Thyroid gland (tissue), 4 donors: ENCODE measurements at places on chromosomes 12 and 14. TPM values are rescaled to one million over a fixed set of nuclear protein-coding genes. Genes with fewer than 3 reads are reported as not detected.

GRCh38 chr12:70598467-70599193, 38.6 kb downstream of the PTPRB start:
- no peak overlapping the region for H3K4me3 ChIP-seq
- DNase-seq, result no peak
- no peaks in the 10 kb centered on the region for H3K36me3 ChIP-seq
- no peak overlapping the region for H3K27ac ChIP-seq
- no peaks in the 10 kb centered on the region for H3K27me3 ChIP-seq
- H3K4me1 ChIP-seq, result no peaks in the 10 kb centered on the region

GRCh38 chr14:34715127-34715863, 902 bp upstream of the CFL2 start:
- no peaks in the 10 kb centered on the region for H3K27me3 ChIP-seq

DNA sequence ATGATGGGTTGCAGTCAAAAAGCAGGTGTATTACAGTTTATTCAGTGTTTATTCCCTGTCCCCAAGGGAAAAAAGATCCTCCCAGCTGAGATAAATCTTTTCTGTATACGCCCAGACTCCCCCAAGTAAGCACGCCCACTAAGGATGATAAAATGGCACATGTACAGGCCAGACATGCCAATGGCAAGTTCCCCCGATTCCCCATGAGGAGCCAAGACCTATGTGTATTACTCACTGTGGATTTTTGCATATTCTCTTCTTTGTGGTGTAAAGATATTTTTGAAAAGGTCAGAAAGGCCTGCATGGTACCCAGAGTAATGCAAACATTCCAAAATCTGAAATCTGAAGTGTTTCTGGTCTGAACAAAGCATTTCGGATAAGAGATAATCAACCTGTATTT, 22.2 kb downstream of the NR2C1 start:
- H3K4me3 ChIP-seq, result no peak overlapping the region
- no peaks in the 10 kb centered on the region for H3K27me3 ChIP-seq
- no peak for DNase-seq
- peaks cover 18% of the 10 kb centered on the region for H3K4me1 ChIP-seq
- H3K27ac ChIP-seq, result no peak overlapping the region

- peak overlapping the region; percentile 57 for H3K27ac ChIP-seq
- H3K4me3 ChIP-seq, result no peak overlapping the region
- H3K27me3 ChIP-seq, result no peaks in the 10 kb centered on the region
- no peaks in the 10 kb centered on the region for H3K4me1 ChIP-seq
- no peaks in the 10 kb centered on the region for H3K36me3 ChIP-seq
These were observed 30.7 kb downstream of the FOXN3 start for GRCh38 chr14:89386212-89386886.

Gene CCDC175
- not detected for total RNA-seq

Gene PPP1R1A
- total RNA-seq, result 4.6 TPM

Gene RFX4
- 0.45 TPM for total RNA-seq

DNA sequence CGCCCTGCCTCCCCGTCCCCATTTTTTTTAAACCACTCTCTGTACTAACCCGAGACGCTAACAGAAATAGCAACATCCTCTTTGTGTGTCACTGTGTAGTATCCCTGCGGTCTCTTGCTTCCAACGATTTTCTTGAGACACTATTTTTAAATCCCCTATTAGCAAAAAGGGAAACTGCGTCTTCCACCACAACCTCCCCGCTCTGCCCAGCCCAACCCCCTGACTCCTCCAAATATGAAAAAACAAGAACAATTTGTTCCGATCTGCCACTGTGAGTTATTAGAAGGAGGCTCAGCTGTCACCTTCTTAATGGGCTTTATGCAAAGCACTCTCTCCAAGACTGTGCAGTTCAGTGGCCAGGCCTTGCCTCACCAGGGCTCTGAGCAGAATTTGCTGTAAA, 76.3 kb downstream of the MAP1LC3B2 start:
- no peaks in the 10 kb centered on the region for H3K4me1 ChIP-seq
- no peaks in the 10 kb centered on the region for H3K27me3 ChIP-seq
- no peaks in the 10 kb centered on the region for H3K36me3 ChIP-seq
- H3K4me3 ChIP-seq, result no peak overlapping the region
- H3K27ac ChIP-seq, result no peak overlapping the region
- DNase-seq, result no peak

- no peak overlapping the region for H3K27ac ChIP-seq
- no peaks in the 10 kb centered on the region for H3K36me3 ChIP-seq
- no peak for DNase-seq
- H3K4me1 ChIP-seq, result peaks cover 32% of the 10 kb centered on the region
- no peaks in the 10 kb centered on the region for H3K27me3 ChIP-seq
- H3K4me3 ChIP-seq, result no peak overlapping the region
These were observed 43.0 kb downstream of the SPRING1 start for GRCh38 chr12:116694653-116695463.

- DNase-seq, result no peak
- H3K4me1 ChIP-seq, result no peaks in the 10 kb centered on the region
- no peak overlapping the region for H3K4me3 ChIP-seq
- H3K27me3 ChIP-seq, result no peaks in the 10 kb centered on the region
- H3K27ac ChIP-seq, result no peak overlapping the region
These were observed 222.1 kb downstream of the C12orf42 start for GRCh38 chr12:103273645-103274044.

DNA sequence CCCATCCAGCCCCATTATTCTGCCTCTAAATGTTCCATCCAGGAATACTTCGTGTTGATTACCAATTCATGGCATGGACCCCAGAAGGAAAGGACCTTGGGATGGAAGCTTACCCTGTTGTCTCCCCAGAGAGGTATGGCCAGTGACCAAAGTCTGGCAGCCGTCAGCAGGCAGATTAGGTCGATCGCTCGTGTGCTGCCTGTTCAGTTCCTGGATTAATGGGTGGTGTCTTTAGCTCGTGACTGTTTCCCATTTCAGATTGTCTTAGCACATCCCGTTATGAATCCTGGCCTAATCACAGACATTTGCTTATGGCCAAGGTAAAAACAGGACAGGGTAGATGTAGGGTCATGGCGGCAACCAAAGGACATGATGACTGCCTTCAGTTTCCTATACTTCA, 122.9 kb upstream of the NTF3 start:
- no peaks in the 10 kb centered on the region for H3K36me3 ChIP-seq
- no peak for DNase-seq
- H3K4me3 ChIP-seq, result no peak overlapping the region
- H3K27me3 ChIP-seq, result no peaks in the 10 kb centered on the region

Gene ACOT6
- not detected for total RNA-seq

GRCh38 chr14:64755781-64756221, 51.6 kb downstream of the PLEKHG3 start:
- peaks cover 27% of the 10 kb centered on the region for H3K4me1 ChIP-seq
- H3K36me3 ChIP-seq, result no peaks in the 10 kb centered on the region
- no peak overlapping the region for H3K4me3 ChIP-seq
- DNase-seq, result no peak
- H3K27ac ChIP-seq, result no peak overlapping the region
- no peaks in the 10 kb centered on the region for H3K27me3 ChIP-seq

Gene SERPINA12
- total RNA-seq, result not detected

DNA sequence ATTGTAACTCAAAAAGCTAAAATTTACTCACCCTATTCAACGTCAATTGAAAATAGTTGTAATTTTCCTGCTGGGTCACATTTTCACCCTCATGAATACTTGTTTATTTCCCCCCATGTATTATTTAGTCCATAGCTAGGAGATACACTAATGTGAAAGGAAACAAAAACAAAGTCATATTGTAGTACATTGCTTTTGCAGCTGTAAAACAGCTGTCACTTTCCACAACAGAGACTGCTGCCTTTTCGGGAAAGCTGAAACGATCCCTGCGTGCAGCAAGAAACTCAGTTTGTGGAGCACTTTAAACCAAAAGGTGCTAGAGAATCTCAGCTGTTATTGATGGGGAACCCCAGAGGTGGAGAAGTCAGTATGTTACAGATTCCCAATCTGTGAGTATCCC, 4.3 kb downstream of the RACGAP1 start:
- H3K27me3 ChIP-seq, result no peaks in the 10 kb centered on the region
- no peak overlapping the region for H3K27ac ChIP-seq
- no peaks in the 10 kb centered on the region for H3K36me3 ChIP-seq
- H3K4me3 ChIP-seq, result no peak overlapping the region
- H3K4me1 ChIP-seq, result peaks cover 13% of the 10 kb centered on the region
- no peak for DNase-seq

- no peak overlapping the region for H3K4me3 ChIP-seq
- H3K36me3 ChIP-seq, result no peaks in the 10 kb centered on the region
- no peak for DNase-seq
- no peak overlapping the region for H3K27ac ChIP-seq
These were observed 17.3 kb upstream of the FIGNL2 start for GRCh38 chr12:51865757-51866270.

DNA sequence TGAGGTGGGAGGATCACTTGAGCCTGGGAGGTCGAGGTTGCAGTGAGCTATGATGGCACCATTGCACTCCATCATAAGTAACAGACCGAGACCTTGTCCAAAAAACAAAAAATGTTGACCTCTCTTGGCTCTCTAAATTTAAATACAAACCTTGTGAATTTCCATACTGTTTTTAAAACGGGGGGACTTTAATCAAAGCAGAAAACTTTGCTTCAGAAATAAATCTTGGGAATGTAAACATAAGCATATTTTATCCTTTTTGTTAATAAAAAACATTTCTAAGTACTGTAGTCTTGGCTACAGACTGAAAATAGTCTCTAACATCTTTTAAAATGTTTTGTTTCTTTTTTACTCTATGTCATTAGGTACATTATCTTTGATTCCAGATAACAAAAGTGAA, 130.7 kb upstream of the RASSF8 start:
- no peaks in the 10 kb centered on the region for H3K27me3 ChIP-seq
- H3K27ac ChIP-seq, result no peak overlapping the region
- H3K4me1 ChIP-seq, result peaks cover 12% of the 10 kb centered on the region
- no peak for DNase-seq

- no peaks in the 10 kb centered on the region for H3K36me3 ChIP-seq
- H3K27ac ChIP-seq, result no peak overlapping the region
- H3K27me3 ChIP-seq, result no peaks in the 10 kb centered on the region
- no peak for DNase-seq
- no peaks in the 10 kb centered on the region for H3K4me1 ChIP-seq
- H3K4me3 ChIP-seq, result no peak overlapping the region
These were observed 110.4 kb downstream of the DAD1 start for GRCh38 chr14:22478670-22479069.

- H3K4me3 ChIP-seq, result no peak overlapping the region
- H3K4me1 ChIP-seq, result no peaks in the 10 kb centered on the region
- no peak overlapping the region for H3K27ac ChIP-seq
- no peak for DNase-seq
- H3K36me3 ChIP-seq, result no peaks in the 10 kb centered on the region
These were observed 8.5 kb upstream of the SLC6A13 start for GRCh38 chr12:271161-271560.

GRCh38 chr14:23939607-23940326, 13.8 kb upstream of the DHRS4 start:
- no peak for DNase-seq
- no peaks in the 10 kb centered on the region for H3K27me3 ChIP-seq
- H3K4me3 ChIP-seq, result no peak overlapping the region
- no peaks in the 10 kb centered on the region for H3K4me1 ChIP-seq

GRCh38 chr12:659090-659683, 4.1 kb downstream of the NINJ2 start:
- no peaks in the 10 kb centered on the region for H3K4me1 ChIP-seq
- H3K27me3 ChIP-seq, result no peaks in the 10 kb centered on the region
- H3K27ac ChIP-seq, result no peak overlapping the region

Gene RDH12
- total RNA-seq, result 2.9 TPM

DNA sequence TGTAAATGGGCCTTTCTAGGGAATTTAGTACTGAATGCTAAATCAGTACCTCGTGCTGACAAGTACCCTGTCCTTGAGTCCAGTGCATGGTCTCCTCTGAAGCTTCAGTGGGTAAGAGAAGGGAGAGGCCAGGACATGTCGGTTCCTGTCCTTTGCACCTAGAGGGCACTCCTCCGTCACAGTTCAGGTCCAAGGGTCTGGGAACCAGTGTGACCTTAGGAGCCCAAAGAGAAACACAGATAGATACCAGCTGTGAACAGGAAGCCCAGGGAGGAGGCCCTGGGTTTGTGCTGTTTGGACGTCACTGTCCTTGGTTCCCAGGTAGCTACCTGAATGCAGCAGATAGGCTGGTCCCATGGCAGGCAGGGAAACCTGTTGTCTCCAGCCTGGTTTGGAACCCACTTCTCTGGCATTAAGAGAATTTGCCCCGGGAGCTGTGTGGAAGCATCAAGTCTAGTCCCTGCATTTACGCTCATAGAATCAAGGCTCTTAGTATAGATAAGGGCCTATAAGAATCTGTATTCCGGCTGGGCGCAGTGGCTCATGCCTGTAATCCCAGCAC, 3.9 kb upstream of the FGF23 start:
- DNase-seq, result no peak
- H3K36me3 ChIP-seq, result no peaks in the 10 kb centered on the region
- H3K4me1 ChIP-seq, result no peaks in the 10 kb centered on the region

- DNase-seq, result peak; percentile 35
- H3K36me3 ChIP-seq, result no peaks in the 10 kb centered on the region
- H3K27me3 ChIP-seq, result no peaks in the 10 kb centered on the region
- peaks cover 9% of the 10 kb centered on the region for H3K4me1 ChIP-seq
These were observed 3.0 kb upstream of the FNTB start for GRCh38 chr14:64983439-64984310.

DNA sequence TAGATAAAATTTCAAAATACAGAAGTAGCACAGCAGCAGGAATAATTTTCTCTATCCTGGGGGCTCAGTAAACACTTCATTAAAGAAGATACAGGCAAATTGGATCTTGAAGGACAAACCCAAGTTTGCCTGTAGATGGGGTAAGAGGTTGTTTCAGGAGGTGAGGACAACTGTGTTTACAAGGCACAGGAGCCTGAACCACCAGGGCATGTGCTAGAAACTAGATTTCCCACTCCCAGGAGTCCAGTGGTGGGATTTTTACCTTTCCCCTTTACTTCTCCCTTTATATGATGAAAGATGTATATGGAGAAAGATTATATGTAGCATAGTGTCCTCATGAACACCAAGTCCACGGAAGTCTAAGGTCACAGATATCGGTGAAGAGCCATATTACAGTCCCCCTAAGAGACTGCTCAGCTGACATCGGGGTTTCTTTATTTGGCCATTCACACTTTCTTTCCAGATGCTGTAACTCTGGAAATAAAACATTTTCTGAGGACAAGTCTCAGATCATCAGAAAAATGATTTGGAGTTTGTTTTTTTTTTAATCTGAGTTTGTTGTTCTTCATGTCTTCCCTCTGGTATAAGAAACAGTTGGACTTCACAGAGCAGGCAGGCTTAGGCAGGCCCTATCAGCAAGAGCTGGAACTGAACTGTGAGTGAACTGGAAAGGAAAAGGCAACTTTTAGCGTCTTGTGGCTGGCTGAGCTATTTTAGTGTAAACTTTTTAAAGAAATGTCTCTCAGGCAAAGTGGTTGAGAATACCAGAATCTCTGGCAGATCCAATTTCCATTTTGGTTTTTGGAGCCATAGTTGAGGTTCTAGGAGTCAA, 8.0 kb upstream of the EVL start:
- no peak for DNase-seq
- no peaks in the 10 kb centered on the region for H3K27me3 ChIP-seq
- H3K36me3 ChIP-seq, result no peaks in the 10 kb centered on the region

DNA sequence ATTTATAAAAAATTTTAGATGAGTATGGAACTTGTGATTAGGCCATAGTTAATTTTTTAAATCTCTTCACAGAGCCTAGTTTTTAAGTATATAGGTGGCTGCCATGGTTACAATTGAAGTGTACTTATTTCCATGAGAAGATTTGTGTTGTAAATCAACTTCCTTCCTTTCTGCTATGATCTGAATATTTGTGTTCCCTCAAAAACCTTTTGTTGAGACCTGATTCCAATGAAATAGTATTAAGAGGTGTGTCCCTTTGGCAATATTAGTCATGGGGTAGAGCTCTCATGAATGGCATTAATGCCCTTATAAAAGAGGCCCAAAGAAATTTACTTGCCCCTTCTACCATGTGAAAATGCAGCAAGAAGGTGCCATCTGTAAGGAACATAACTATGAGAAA, 28.8 kb downstream of the ETNK1 start:
- peaks cover 8% of the 10 kb centered on the region for H3K4me1 ChIP-seq
- H3K27me3 ChIP-seq, result no peaks in the 10 kb centered on the region
- DNase-seq, result no peak
- H3K36me3 ChIP-seq, result no peaks in the 10 kb centered on the region

Gene NELL2
- total RNA-seq, result 30.0 TPM

Gene SYCP3
- 0.67 TPM for total RNA-seq

Gene LRTM2
- not detected for total RNA-seq
